ENCODE measurements at places on chromosomes 11 and 22.

GRCh38 chr11:124725719-124726105 is 14.0 kb upstream of the NRGN start:
- no peak for DNase-seq

DNA sequence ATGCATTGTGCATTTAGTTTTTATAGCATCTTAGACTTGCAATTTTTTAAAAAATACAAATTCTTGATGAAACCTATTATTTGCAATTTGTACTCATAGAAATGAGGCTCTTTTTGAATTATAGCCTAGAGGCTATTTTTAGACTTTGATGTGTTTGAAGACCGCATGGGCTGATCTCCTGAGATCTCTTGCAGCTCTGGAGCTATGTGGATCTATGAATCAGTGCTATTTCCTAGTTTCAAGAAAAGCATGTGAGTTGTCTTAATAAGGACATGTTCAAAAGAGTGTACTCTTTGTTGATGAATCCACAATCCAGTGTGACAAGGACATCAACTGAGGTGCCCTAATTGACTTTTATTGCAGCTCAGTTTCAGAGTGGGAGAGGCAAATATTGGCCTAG is 620.5 kb downstream of the ETS1 start:
- no peak for DNase-seq

DNA sequence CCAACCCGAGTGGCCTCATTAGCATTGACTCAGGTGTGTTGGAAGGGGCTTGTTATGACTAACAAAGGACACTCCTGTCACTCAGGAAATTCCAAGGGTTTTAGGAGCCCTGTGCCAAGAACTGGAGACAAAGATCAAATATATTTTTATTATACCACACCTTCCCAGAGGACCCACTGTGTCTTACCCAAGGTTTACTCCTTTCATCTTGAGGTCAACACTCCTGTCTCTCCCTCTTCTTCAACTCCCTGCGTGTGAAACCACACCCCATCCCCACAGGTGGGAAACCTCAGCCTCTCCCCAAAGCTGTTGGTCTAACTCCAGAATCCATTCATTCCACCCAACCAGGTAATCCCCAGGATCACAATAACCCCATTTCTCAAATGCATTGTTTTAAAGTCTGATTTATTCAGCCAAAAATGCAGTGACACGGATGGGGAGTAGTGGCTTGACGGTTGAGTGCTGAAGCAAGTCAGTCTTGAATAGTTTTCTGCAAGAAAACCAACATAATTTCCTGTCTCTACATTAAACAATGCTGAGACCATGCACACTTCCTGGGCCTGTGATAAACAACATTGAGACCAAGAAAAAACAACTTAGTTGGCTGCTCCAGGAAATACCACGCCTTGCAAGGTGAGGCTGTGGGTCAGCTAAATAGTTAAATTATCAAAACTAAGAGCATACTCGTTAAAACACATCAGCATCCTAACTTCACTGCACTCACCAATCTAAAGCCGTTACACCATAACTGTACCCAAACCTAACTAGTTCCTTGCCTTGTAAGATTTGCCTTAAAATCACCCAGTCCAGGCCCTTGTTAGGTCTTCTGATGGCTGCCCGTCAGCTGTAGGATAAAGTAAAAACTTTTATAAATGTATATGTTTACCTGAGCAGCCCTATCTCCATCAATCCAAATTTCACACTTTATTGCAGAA is 38.5 kb upstream of the SPON1 start:
- peak; percentile 26 for DNase-seq

- DNase-seq, result no peak
Measured at GRCh38 chr11:121412000-121412587, 40.0 kb upstream of the SORL1 start.

- no peak for DNase-seq
Measured at GRCh38 chr22:40668611-40669411, 10.5 kb upstream of the MCHR1 start.

All from activated gamma-delta T cell treated with Interleukin-2 at 50 U/mL for 16 hours (primary cell).